ENCODE measurements at places on chromosomes 1 and 21.

GRCh38 chr1:239225396-239225795, 161.0 kb upstream of the CHRM3 start:
- DNase-seq = no peak

- DNase-seq = no peak
Observed at GRCh38 chr1:234853906-234854644, 244.1 kb upstream of the IRF2BP2 start.

- DNase-seq = no peak
Observed at GRCh38 chr1:182003025-182003725, 58.3 kb downstream of the ZNF648 start.

DNA sequence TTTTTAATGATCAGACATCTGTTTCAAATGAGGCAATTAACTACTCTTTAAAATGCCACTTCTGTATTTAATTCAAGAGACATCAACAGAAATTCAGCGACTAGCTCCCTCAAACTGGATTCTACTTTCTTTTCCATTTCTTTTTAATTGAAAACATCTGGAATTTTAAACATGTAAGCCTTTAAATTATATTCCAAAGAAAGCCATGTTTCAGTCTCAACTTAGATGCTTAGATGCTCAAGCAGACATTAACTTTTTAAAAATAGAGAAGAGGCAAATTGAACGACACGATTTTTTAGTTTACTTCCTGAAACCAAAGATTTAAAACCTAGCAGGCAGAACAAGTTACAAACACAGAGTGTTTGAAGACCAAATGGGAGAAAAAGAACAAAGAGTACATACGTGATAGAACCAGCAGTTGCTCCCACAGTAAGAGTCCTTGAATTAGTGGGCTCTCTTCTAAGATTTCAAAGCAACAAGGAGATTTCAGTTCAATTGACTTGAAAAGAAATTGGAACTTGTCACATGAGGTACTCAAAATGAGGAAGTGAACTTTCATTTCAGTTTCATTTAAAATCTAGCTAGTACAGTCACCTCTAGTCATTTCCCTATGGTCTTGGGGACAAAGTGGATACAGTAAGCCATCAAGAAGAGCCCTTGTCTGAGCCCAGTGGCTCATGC, at the start of gene CTSS:
TSS of gene CTSS (minus strand) at position 483 of the 681 bp plus-strand sequence. CDS start 1,015 bp downstream, outside the sequence.
- DNase-seq = peak; percentile 44

All from lung microvascular endothelial cell (primary cell).